ENCODE measurements at places on chromosomes 1 and 21. TPM values are rescaled to one million over a fixed set of nuclear protein-coding genes. Genes with fewer than 3 reads are reported as not detected.

Gene ZNF496
- 22.0 TPM for total RNA-seq

Gene NEK2
- total RNA-seq: 52.6 TPM

Gene SLC5A3
- 22.4 TPM for total RNA-seq

Gene MASP2
- not detected for total RNA-seq

Gene PARP1
- total RNA-seq: 145 TPM

Gene TNFRSF8
- total RNA-seq: 0.95 TPM

Gene LCE1A
- not detected for total RNA-seq

Gene TEDDM1
- total RNA-seq: not detected

Gene C1orf94
- total RNA-seq: not detected

GRCh38 chr1:227805606-227806197 is 9.8 kb upstream of the PRSS38 start:
- no peaks in the 10 kb centered on the region for H3K36me3 ChIP-seq
- DNase-seq: no peak
- peaks cover 19% of the 10 kb centered on the region for H3K27me3 ChIP-seq
- H3K4me1 ChIP-seq: peaks cover 7% of the 10 kb centered on the region

DNA sequence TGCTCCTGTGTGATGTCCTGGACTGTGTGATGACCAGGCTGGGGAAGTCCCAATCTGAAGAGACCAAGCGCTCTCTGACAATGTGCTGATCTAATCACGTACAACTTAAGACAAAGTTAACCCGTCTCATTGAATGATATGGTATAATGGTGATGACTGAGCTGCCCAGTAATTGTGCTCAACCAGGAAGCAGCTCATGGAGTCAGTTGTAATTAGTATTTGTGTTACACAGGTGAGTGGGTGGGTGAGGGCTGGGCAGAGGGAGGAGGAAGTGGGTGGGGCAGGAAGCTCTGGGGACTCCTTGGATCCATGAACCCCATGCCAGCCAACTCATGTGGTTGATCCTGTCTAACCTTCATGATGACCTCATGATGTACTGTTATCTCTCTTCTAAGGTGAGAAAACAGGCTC is 8.7 kb upstream of the ECE1 start:
- H3K27ac ChIP-seq: peak overlapping the region; percentile 66
- no peak for DNase-seq
- H3K27me3 ChIP-seq: no peaks in the 10 kb centered on the region
- H3K4me1 ChIP-seq: peaks cover 74% of the 10 kb centered on the region
- peaks cover 11% of the 10 kb centered on the region for H3K36me3 ChIP-seq
- H3K4me3 ChIP-seq: no peak overlapping the region

DNA sequence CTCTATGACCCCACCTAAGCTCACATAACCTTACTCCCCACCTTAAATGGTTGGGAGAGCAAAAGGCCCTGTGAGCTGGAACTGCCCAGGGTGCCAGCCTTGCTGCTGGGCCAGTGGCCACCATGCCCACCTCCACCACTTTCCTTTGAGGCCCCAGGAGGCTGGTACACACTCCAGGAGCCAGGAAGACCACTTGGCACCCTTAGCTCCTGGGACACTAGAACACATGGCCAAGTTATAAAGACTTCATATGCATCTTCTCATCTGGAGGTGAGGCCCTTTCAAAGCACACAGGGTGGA is 21.9 kb downstream of the CAPZB start:
- no peaks in the 10 kb centered on the region for H3K27me3 ChIP-seq
- peak overlapping the region; percentile 95 for H3K27ac ChIP-seq
- no peak for DNase-seq
- H3K4me1 ChIP-seq: peaks cover 91% of the 10 kb centered on the region
- H3K4me3 ChIP-seq: peak overlapping the region; percentile 77

GRCh38 chr1:147246044-147246690 is 3.7 kb downstream of the CHD1L start:
- DNase-seq: no peak
- peaks cover 66% of the 10 kb centered on the region for H3K4me1 ChIP-seq
- peaks cover 27% of the 10 kb centered on the region for H3K36me3 ChIP-seq
- no peak overlapping the region for H3K4me3 ChIP-seq

DNA sequence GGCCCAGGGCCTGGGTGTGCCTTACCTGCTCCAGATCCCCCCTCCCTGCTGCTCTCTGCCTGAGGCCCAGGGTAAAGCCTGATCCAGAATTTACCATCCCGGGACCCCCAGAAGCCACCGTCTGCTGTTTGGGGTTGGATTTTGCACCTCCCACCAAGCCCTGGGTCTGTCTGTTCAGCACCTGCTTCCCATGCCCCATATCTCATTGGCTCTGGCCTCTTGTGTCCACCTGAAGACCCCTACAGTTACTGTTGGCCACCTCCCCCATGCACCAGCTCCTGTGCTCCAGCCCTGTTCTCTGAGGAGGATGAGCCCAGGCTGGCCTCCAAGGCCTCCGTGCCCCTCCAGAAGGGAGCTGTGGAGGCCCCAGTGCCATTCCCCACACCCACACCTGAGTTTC is 113.9 kb downstream of the GRIK3 start:
- no peak for DNase-seq
- H3K27me3 ChIP-seq: no peaks in the 10 kb centered on the region
- no peak overlapping the region for H3K27ac ChIP-seq

DNA sequence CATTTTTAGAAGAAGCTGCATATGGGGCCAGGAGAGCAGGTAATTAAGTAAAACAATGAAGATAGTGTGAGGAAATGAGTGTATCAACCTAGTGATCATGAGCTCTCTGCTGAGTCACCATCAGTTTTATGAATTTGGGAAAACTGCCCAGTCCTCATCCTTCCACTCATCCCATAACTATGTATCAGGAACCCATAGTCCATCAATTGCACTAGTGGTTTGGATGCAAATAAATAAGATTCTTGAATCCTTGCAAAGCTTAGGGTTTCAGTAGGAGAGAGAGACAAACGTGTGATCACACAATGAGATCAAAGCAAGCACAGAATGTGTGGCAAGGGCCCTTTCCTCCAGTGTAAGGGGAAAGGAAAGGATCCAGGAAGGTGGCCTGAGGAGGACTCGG is 145.6 kb downstream of the ZZZ3 start:
- no peak for DNase-seq
- no peaks in the 10 kb centered on the region for H3K36me3 ChIP-seq
- no peak overlapping the region for H3K4me3 ChIP-seq
- H3K4me1 ChIP-seq: peaks cover 6% of the 10 kb centered on the region

GRCh38 chr1:227890451-227891222 is 57.1 kb downstream of the WNT9A start:
- peaks cover 5% of the 10 kb centered on the region for H3K4me1 ChIP-seq
- DNase-seq: peak; percentile 15
- no peak overlapping the region for H3K27ac ChIP-seq
- no peaks in the 10 kb centered on the region for H3K36me3 ChIP-seq
- H3K27me3 ChIP-seq: no peaks in the 10 kb centered on the region
- H3K4me3 ChIP-seq: no peak overlapping the region

DNA sequence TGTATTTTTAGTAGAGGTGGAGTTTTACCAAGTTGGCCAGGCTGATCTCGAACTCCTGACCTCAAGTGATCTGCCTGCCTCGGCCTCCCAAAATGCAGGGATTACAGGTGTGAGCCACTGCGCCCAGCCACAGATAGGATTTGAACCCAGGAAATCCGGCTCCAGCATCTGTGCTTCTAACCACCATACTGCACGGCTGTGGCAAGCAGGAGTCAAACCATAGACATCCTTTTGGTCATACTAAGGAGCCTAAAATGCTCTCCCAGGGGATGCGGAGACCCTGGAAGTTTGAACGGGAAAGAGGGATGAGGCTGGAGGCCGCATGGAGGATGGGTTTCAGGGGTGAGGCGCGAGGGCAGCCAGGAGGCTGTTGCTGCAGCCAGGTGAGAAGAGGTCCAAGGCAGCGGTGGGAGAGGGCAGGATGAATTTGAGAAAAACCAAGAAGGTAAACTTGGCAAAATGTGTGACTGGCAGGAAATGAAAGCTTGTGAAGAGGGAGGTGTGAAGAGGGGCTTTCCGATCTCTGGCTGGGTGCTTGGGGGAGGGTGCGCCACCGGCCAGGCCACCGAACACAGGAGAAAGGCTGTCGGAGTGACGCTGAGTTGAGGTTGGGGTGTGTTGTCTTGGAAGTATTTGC is 24.0 kb upstream of the CDK18 start:
- peak overlapping the region; percentile 72 for H3K27ac ChIP-seq
- peaks cover 34% of the 10 kb centered on the region for H3K4me1 ChIP-seq
- H3K27me3 ChIP-seq: peaks cover 25% of the 10 kb centered on the region
- no peak overlapping the region for H3K4me3 ChIP-seq
- H3K36me3 ChIP-seq: no peaks in the 10 kb centered on the region

DNA sequence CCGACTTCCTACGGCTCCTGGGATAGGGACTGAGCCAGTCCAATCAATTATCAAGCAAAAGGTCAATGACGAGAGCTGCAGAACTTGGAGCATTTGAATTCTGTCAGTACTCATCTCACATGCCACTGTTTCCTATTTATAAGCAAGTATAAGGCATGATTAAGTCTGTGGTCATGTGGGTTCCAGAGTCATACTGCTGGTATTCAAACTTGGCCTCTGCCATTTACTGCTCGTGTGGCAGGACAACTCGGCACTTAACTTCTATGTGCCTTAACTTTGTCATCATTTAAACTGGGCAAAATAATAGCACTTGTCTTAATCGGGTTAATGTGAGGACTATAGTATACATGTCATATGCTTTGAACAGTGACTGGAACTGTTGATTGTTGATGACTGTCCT is 44.9 kb upstream of the TNFSF18 start:
- no peak overlapping the region for H3K4me3 ChIP-seq
- peaks cover 3% of the 10 kb centered on the region for H3K27me3 ChIP-seq
- H3K4me1 ChIP-seq: no peaks in the 10 kb centered on the region

- no peaks in the 10 kb centered on the region for H3K4me1 ChIP-seq
- H3K4me3 ChIP-seq: no peak overlapping the region
- H3K27ac ChIP-seq: no peak overlapping the region
- no peaks in the 10 kb centered on the region for H3K27me3 ChIP-seq
- H3K36me3 ChIP-seq: no peaks in the 10 kb centered on the region
Measured at GRCh38 chr1:3194760-3195479, 125.9 kb downstream of the PRDM16 start.

DNA sequence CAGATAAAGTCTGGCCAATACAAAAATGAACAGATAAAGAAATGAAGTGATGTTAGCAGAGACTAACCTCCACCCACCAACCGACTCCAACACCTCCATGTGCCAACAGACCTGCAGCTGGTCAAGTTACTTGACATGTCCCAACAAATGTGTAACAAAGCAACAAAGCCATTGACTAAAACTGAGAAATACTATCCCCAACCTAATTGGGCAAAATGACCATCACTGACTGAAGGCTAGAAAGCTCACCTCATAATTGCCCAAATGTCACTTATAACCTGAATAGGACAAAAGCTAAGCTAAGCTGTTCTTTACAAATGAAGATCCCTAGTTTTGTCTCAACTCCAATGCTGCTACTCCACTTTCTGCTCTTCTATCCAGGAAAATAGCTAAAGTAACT is 7.5 kb downstream of the KDM5B start:
- no peaks in the 10 kb centered on the region for H3K27me3 ChIP-seq
- peaks cover 58% of the 10 kb centered on the region for H3K4me1 ChIP-seq
- H3K4me3 ChIP-seq: no peak overlapping the region
- peaks cover 15% of the 10 kb centered on the region for H3K36me3 ChIP-seq

- H3K36me3 ChIP-seq: peaks cover 2% of the 10 kb centered on the region
- no peak for DNase-seq
- no peak overlapping the region for H3K27ac ChIP-seq
- H3K27me3 ChIP-seq: peaks cover 70% of the 10 kb centered on the region
Measured at GRCh38 chr1:165375623-165376022, 19.1 kb upstream of the LMX1A start.

GRCh38 chr1:180040034-180040433 is 85.4 kb downstream of the CEP350 start:
- no peak for DNase-seq
- H3K4me1 ChIP-seq: peaks cover 3% of the 10 kb centered on the region
- H3K36me3 ChIP-seq: peaks cover 55% of the 10 kb centered on the region
- H3K27ac ChIP-seq: no peak overlapping the region
- no peaks in the 10 kb centered on the region for H3K27me3 ChIP-seq

DNA sequence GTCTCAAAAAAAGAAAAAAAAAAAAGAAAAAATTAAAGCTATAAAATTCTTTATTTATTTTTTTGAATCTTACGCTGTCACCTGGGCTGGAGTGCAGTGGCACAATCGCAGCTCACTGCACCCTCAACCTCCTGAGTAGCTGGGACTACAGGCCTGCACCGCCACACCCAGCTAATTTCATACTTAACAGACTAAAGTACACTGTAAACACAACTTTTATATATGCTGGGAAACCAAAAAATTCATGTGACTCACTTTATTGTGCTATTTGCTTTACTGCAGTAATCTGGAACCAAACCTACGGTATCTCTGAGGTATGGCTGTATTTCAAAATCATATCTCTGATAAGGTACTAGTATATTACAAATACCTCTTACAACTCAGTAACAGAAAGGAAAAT is 40.3 kb downstream of the HSF2BP start:
- H3K4me3 ChIP-seq: no peak overlapping the region
- peaks cover 7% of the 10 kb centered on the region for H3K27me3 ChIP-seq
- peaks cover 5% of the 10 kb centered on the region for H3K36me3 ChIP-seq
- H3K4me1 ChIP-seq: peaks cover 8% of the 10 kb centered on the region
- no peak overlapping the region for H3K27ac ChIP-seq

DNA sequence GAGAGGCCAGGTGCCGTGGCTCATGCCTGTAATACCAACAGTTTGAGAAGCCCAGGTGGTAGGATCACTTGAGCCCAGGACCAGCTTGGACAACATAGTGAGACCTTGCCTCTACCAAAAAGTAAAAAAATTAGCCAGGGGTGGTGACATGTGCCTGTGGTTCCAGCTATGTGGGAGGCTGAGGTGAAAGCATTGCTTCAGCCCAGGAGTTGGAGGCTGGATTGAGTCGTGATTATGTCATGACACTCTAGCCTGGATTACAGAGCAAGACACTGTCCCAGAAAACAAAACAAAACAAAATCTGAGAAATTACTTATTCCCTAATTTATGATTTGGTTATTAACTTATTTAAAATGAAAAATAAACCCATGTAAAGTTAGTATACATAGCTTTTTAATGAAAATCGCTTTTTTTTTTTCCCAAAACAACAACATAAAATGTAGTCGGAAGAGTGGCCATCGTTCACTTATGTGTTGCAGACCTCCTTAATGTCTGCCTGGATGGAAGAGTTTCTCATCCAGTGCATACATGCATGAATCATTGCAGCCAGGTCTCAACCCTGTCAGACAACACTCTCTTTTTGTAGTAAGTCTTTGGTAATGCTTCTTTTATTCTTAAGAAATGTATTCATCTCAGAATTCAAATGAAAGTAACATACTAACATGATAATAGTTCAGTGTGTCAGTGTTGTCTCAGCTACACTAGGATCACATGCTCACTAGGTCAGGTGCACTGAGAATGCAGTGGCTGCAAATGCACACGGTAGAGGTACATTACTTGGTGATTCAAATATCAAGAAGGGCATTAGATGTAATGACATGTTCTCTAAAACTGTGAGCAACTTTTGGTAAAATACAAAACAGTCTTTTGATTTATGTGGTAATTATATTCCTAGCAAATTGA is 28.0 kb downstream of the ITSN1 start:
- H3K27me3 ChIP-seq: no peaks in the 10 kb centered on the region
- no peaks in the 10 kb centered on the region for H3K36me3 ChIP-seq
- no peak overlapping the region for H3K4me3 ChIP-seq
- no peak overlapping the region for H3K27ac ChIP-seq

GRCh38 chr1:153679337-153680119 is 1.0 kb downstream of the NPR1 start:
- H3K4me1 ChIP-seq: peaks cover 21% of the 10 kb centered on the region
- peaks cover 49% of the 10 kb centered on the region for H3K27me3 ChIP-seq
- H3K36me3 ChIP-seq: no peaks in the 10 kb centered on the region
- peak; percentile 37 for DNase-seq
- H3K27ac ChIP-seq: no peak overlapping the region
